Activated CD4-positive, alpha-beta T cell treated with anti-CD3 and anti-CD28 coated beads for 36 hours (primary cell): ENCODE measurements at places on chromosomes 2 and 18. TPM values are rescaled to one million over a fixed set of nuclear protein-coding genes. Genes with fewer than 3 reads are reported as not detected.

- peaks cover 8% of the 10 kb centered on the region for H3K36me3 ChIP-seq
- H3K27me3 ChIP-seq = no peaks in the 10 kb centered on the region
- no peak overlapping the region for H3K4me3 ChIP-seq
- no peak overlapping the region for H3K27ac ChIP-seq
Measured at GRCh38 chr18:77137851-77138250, 5.3 kb upstream of the MBP start.

COQ10B gene
- total RNA-seq = 9.7 TPM

RSAD2 gene
- total RNA-seq = 10.2 TPM

- no peaks in the 10 kb centered on the region for H3K27me3 ChIP-seq
- no peak overlapping the region for H3K4me3 ChIP-seq
- no peaks in the 10 kb centered on the region for H3K4me1 ChIP-seq
- no peak overlapping the region for H3K27ac ChIP-seq
Measured at GRCh38 chr2:42486145-42486906, 7.5 kb downstream of the KCNG3 start.

PROKR1 gene
- not detected for total RNA-seq

GRCh38 chr2:32745675-32746074 lies 117.8 kb downstream of the TTC27 start:
- DNase-seq = no peak
- H3K36me3 ChIP-seq = peaks cover 64% of the 10 kb centered on the region
- no peak overlapping the region for H3K4me3 ChIP-seq
- no peak overlapping the region for H3K27ac ChIP-seq
- no peaks in the 10 kb centered on the region for H3K27me3 ChIP-seq

DNA sequence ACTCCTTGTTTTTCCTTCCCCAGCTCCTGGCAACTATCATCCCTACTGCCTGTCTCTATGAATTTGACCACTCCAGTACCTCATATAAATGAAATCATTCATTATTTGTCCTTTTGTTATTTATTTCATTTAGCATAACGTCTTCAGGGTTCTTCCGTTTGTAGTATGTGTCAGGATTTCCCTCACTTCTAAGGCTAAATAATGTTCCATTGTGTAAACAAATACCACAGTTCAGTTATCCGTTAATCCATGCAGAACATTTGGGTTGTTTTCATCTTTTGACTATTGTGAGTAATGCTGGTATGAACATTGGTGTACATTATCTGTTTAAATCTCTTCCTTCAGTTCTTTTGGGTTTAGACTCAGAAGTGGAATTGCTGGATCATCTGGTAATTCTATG lies 18.8 kb downstream of the DYNC2LI1 start:
- H3K4me1 ChIP-seq = peaks cover 17% of the 10 kb centered on the region
- H3K36me3 ChIP-seq = peaks cover 12% of the 10 kb centered on the region
- DNase-seq = no peak
- no peaks in the 10 kb centered on the region for H3K27me3 ChIP-seq
- H3K4me3 ChIP-seq = no peak overlapping the region

RAB27B gene
- 0.53 TPM for total RNA-seq
